ENCODE measurements at places on chromosomes 5 and 9. TPM values are rescaled to one million over a fixed set of nuclear protein-coding genes. Genes with fewer than 3 reads are reported as not detected.

DNA sequence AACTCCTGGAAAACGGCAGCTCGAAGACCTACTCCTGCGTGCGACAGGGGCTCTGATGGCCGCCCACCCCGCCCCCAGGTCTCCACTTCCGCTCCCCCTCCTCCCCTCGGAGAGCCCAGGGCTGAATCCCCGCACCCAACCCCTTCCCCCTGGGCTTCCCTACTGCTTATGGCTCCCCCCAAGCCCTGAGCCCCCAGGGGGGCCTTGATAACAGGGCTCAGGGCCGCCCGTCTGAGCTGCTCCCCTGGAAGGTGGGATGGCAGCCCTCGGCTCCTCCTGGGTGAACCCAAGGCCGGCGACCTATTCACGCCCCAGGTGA lies 30.4 kb downstream of the GLT6D1 start:
- DNase-seq: no peak
- no peak overlapping the region for H3K27ac ChIP-seq
- H3K4me1 ChIP-seq: no peaks in the 10 kb centered on the region
- H3K36me3 ChIP-seq: no peaks in the 10 kb centered on the region

DNA sequence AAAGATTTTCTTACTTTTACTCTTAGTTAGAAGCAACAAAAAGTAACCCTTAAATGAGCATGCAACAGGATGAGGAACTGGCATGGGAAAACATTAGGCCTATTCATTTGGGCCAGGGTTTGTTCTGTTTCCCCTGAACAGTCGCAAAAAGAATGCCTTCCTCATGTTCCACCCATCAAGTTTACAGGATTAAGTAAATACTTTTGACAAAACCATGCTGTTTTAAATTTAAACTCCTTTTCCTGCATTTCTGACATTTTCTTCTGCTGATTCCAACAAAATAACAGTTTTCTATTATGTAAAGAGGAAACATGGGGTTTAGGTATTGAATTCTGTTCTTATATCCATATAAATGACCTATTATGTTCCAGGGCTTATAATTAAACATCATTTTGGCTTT lies 236.6 kb upstream of the ACTBL2 start:
- no peak overlapping the region for H3K27ac ChIP-seq
- no peaks in the 10 kb centered on the region for H3K36me3 ChIP-seq
- H3K4me1 ChIP-seq: no peaks in the 10 kb centered on the region
- DNase-seq: no peak
- H3K4me3 ChIP-seq: no peak overlapping the region
- no peaks in the 10 kb centered on the region for H3K27me3 ChIP-seq

- no peak overlapping the region for H3K27ac ChIP-seq
- no peak for DNase-seq
- no peaks in the 10 kb centered on the region for H3K27me3 ChIP-seq
- no peaks in the 10 kb centered on the region for H3K4me1 ChIP-seq
Observed at GRCh38 chr5:141250576-141250975, 5.4 kb downstream of the PCDHB15 start.

GRCh38 chr5:20536813-20537212 lies 548.8 kb upstream of the CDH18 start:
- H3K27me3 ChIP-seq: no peaks in the 10 kb centered on the region
- no peak for DNase-seq
- no peaks in the 10 kb centered on the region for H3K36me3 ChIP-seq
- H3K4me3 ChIP-seq: no peak overlapping the region

DNA sequence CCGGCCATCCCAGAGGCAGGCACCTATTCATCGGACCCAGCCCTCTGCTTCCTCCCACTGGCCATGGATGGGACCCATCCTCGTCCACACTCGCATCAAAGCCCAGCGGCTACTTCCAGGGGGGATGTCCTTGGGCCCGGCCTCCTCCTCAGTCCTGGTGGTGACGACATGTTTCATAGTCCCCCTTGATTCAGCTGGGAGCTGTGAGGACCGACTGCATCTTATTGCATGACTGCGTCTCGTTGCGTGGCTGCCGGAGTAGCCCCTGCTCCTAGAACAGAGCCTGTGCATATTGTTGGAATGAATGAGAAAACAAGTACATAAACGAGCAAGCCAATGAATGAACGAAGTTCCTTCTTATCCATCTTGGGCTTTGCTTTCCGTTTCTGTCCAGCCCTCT lies 12.8 kb downstream of the NCS1 start:
- no peaks in the 10 kb centered on the region for H3K36me3 ChIP-seq
- peak overlapping the region; percentile 30 for H3K27ac ChIP-seq
- no peak overlapping the region for H3K4me3 ChIP-seq
- peaks cover 49% of the 10 kb centered on the region for H3K4me1 ChIP-seq

PCDHA10 gene
- 1.8 TPM for total RNA-seq

DNA sequence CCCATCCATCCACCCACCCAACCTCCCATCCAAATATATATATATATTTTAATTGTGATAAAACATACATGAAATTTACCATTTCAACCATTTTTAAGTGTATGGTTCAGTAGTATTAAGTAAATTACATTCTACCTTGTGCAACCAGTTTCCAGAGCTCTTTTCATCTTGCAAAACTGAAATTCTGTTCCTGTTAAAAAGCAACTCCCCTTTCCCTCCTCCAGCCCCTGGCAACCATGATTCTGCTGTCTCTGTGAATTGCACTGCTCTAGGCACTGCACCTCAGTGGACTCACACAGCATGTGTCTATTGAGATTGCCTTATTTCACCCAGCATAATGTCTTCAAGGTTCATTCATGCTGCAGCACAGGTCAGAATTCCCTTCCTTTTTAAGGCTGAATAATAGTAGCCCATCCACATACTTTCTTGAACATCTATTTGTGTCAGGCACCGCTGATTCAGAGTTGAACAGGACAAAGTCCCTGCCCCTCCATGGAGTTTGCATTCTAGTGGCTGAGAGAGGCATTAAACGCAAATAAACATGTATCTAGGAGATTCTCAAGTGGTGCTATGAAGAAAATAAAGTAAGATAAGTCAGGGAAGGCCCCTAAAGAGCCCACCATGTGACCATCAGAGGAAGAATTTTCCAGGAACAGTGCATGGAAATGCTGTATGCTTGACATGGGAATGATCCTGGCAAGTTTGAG lies 24.0 kb downstream of the CSF1R start:
- peaks cover under 1% of the 10 kb centered on the region for H3K4me1 ChIP-seq
- H3K27ac ChIP-seq: no peak overlapping the region
- no peaks in the 10 kb centered on the region for H3K36me3 ChIP-seq
- H3K27me3 ChIP-seq: no peaks in the 10 kb centered on the region
- DNase-seq: no peak

DNA sequence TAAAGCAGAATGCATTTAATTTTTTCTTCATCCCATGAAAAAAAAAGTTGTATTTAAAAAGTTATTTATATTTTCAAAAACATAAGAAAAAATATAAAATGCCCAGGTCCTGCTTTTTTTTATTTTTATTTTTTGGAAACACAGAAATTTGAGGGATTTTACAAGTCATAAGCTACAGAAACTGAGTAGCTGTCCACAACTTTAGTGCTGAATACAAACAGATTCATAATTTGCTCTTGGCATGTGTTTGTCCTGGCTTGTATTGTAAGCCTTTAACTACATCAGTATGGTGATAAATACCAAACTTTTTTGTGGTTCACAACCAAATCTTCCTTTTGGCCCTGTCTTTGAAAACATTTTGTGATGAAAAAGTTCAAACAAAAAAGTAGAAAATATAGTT lies 7.5 kb upstream of the PLCXD3 start:
- H3K27ac ChIP-seq: no peak overlapping the region
- H3K4me1 ChIP-seq: no peaks in the 10 kb centered on the region
- H3K36me3 ChIP-seq: no peaks in the 10 kb centered on the region
- H3K27me3 ChIP-seq: no peaks in the 10 kb centered on the region
- DNase-seq: no peak

DNA sequence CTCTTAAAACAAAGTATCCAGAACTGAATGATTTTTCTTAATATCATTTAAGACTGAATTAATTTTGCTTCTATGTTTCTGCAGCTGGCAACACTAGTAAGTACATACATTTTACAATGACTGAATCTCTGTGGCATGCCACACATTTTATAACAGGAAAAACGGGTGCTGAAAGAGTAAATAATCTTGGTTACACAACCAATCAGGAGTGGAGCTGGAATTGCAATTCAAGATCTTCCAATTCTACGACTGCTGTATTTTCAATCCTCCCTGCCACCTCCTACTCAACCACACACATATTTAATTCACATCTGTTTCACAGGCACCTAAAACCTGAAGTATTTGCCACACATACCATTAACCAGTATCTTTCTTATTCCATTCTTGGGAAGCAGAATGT lies 52.7 kb upstream of the NR5A1 start:
- DNase-seq: no peak
- no peaks in the 10 kb centered on the region for H3K27me3 ChIP-seq
- H3K27ac ChIP-seq: no peak overlapping the region
- H3K4me1 ChIP-seq: peaks cover 6% of the 10 kb centered on the region

SLC24A2 gene
- 0.26 TPM for total RNA-seq

CD180 gene
- 2.8 TPM for total RNA-seq

DNA sequence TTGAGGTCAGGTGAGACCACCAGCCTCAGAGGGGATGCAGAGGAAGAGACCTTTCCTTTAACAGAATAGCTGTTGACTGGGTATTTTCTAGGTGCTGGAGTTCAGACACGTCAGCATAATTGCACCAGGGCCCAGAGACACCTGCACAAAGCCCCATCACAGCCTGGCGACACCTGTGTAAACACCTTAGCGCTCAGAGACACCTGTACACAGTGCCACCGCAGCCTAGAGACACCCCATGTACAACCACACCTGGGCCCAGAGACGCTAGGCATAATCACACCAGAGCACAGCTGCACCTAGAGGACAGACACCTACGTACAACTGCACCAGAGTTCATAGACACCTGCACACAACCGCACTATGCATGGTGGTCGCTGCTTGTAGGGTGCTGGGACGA lies 1.0 kb downstream of the TRIP13 start:
- DNase-seq: no peak
- H3K27ac ChIP-seq: no peak overlapping the region
- H3K27me3 ChIP-seq: no peaks in the 10 kb centered on the region
- no peak overlapping the region for H3K4me3 ChIP-seq

DNA sequence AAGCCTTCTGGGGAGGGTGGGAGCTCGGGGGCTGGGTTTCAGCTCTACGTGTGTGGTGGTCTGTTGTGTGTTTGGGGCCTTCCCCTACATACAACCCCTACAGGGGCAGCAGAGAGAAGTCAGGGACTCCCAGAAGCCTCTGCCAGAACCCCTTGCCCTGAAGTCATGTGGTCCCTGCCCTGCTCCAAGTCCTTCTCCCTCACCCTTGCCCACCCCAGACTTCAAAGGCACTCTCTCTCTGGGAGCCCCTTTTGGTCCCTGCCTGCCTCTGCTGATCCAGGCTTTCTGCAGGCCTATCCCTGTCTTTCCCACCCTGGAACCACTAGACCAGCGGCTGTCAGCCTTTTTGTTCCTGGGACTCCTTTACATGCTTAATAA lies 61.1 kb upstream of the PSD2 start:
- H3K4me1 ChIP-seq: no peaks in the 10 kb centered on the region
- H3K36me3 ChIP-seq: no peaks in the 10 kb centered on the region
- no peak overlapping the region for H3K27ac ChIP-seq
- no peak overlapping the region for H3K4me3 ChIP-seq
- H3K27me3 ChIP-seq: no peaks in the 10 kb centered on the region

PAEP gene
- 0.17 TPM for total RNA-seq

PCDHGA3 gene
- 1.3 TPM for total RNA-seq

IL4 gene
- not detected for total RNA-seq

GRCh38 chr5:42719034-42719433 lies 37.6 kb upstream of the CCDC152 start:
- no peak for DNase-seq
- H3K36me3 ChIP-seq: no peaks in the 10 kb centered on the region
- no peak overlapping the region for H3K27ac ChIP-seq
- H3K4me1 ChIP-seq: no peaks in the 10 kb centered on the region
- H3K4me3 ChIP-seq: no peak overlapping the region

FOXD4L3 gene
- total RNA-seq: not detected

DNA sequence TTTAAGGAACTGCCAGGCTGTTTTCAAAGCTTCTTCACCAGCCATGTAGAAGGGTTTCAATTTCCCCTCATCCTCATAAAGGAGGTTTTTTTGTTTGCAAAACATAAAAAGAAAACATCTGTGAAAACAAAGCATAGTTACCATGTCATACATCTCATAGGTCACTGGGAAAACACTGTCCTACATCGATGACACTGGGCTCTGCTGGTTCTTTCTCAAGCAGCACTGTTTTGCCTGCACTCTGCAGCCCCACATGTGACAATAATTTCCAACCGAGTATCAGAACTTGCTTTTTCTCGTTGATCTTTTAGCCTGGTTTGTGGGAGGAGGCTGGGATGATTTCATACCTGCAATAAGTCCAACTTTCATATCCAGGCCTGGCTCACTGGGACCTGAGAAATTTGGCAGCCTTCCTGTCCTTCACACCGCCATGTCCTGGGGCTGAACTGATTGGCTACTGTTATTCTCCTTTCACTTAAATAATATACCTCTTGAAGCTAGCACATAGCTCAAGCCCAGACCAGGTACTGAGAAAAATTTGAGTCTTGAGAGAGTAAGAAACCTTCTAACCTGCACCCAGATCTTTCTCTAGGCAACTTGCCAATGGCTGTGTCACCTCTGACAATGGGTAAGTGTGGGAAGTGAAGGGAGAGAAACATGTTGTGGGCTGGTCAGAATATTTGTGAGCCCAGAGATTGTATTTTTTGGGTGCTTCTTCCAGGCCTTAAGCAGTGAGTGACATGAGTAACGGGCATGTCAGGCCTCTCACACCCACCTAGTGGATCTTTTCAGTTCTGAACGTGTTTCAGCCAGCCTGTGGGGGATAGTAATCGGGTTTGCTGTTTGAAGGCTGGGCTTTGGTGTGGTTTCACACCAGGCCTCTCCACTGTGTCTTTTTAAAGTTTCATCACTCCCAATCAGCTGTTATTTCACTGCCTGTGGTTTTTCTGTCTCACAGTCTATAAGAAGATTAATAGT lies 502.8 kb downstream of the NTRK2 start:
- H3K4me3 ChIP-seq: no peak overlapping the region
- H3K27me3 ChIP-seq: peaks cover 6% of the 10 kb centered on the region
- H3K4me1 ChIP-seq: no peaks in the 10 kb centered on the region
- H3K27ac ChIP-seq: no peak overlapping the region

SPINK4 gene
- total RNA-seq: 1.7 TPM

DNA sequence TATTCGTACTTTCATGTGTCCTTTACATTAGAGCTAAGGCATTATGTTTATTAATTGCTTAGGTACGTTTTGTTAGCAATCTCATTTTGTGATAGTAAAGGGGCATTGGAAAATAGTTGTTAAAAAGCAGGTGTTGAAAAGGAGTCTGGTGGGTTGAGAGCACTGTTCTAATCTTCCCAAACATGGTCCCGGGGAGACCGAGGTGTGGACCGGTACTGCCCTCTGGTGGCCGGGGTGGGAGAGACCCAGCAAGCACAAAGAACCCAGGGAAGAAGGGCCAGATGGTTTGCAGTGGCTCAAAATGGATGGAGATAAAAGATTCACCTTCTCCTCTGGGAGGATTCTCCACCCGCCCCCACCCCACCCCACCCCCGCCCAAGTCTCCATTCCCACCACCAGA lies 26.1 kb downstream of the IDNK start:
- H3K27me3 ChIP-seq: no peaks in the 10 kb centered on the region
- no peaks in the 10 kb centered on the region for H3K4me1 ChIP-seq
- DNase-seq: peak; percentile 67
- no peak overlapping the region for H3K27ac ChIP-seq
- no peak overlapping the region for H3K4me3 ChIP-seq

FOXD4L6 gene
- not detected for total RNA-seq

Data from adrenal gland (tissue), 19 donors.